ENCODE measurements at places on chromosomes 11 and 22.

- no peak for DNase-seq
Observed at GRCh38 chr11:61881397-61881796, 9.9 kb downstream of the FADS3 start.

DNA sequence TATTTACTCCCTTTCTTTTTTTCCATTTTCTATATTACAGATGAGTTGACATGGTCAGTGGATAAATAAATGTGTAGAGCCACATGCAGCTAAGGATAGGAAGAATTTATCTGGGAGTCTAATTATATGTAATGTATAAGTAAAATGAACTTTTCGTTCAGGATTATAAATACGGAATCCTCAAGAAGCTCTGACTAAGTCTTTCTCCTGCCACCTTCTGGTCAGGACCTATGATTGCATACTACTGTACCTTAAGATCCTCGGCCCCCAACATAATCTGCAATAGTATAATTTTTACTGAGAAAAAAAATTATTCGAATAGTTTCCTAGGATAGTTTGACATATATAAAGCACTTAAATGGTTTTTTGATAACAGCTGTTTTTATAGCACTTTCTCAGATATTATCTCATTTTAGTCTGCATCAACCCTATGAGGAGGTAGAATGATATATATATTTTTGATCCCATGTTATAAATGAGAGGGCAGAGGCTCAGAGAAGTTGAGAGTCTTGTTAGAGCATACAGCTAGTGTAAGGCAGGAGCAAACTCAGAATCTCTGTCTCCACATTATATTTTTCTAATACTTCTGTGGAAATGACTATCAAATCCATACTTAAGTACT lies 36.1 kb downstream of the CCDC90B start:
- no peak for DNase-seq

- no peak for DNase-seq
Observed at GRCh38 chr11:112886434-112887370, 74.5 kb upstream of the NCAM1 start.

DNA sequence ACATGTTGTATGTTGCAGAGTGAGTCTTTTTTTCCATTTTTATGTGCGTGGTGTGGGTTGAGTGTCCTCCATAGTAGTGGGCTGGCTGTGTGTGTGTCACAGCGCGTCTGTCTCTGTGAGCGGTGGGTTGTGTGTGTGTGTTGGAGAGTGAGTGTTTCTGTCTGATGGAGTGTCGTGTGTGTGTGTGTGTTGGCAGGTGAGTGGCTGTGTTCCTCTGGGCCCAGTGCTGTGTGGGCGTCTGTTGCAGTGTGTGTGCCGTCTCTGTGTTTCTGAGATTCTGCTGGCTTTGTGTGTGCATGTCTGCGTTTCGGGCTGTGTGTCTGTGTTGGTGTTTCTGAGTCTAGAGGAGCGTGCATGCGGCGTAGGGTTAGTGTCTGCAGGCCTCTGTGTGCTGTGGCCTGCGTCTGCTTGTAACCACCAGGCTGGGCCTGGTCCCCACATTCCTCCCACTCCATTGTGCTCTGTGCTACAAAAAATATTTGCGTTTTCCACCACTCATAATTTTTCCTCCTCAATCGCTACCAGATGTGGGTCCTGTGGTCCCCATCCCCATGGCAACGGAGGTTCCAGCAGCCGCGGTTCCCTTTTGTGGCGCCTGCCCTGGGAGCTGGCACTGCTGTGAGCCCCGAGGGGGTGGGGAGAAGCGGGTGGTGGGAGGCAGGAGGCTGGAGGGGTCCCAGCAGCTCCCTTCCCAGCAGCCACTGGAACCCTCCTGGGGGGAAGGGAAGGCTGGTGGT lies 15.2 kb downstream of the SCARF2 start:
- no peak for DNase-seq

DNA sequence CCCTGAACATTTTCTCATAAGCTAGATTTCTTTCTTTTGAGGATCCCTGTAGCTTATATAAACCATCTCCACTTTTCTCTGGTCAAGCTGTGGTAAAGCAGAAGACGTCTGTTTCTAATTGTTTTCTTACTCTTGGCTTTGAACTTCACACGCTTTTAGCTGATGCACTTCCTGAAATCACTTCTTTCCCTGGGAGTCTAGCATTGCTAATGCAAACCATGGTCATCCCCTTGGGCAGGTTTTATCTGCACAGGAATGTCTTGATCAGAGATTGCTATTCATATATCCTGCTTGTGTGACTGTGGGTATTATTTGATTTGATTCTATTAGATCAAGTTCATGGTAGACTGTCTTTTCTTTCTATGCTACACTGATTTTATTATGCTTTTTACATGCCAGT lies 199.2 kb upstream of the POU2AF2 start:
- DNase-seq = no peak

DNA sequence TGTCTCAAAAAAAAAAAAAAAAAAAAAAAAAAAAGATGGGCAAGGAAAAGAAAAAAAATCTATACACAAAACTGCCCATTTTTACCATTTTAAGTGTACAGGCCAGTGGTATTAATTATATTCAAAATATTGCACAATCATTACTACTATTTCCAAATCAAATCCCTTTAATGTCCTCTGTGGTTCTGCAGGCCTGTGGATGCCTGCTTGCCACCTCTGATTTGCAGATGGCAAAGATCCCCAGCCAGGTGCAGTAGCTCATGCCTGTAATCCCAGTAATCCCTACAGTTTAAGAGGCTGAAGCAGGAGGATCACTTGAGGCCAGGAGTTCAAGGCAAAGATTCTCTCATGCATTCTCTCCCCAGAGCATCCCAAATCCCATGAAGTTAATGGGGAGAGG lies 20.2 kb downstream of the RFPL1 start:
- DNase-seq = no peak

DNA sequence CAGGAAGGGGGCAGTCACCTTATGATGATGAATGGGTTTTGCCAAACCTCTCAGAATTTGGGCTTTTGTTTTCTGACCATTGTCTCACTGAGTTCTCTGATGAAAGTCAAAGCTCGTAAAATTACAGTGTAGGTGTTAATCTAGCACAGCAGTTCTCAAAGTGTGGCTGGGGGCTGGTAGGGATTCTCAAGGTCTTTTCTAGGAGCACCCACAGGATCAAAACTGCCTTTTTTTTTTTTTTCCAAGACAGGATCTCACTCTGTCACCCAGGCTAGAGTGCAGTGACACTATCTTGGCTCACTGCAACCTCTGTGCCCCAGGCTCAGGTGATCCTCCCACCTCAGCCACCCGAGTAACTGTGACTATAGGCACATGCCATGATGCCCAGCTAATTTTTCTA lies 66.1 kb downstream of the C22orf31 start:
- no peak for DNase-seq
